ENCODE measurements at places on chromosomes 7 and 10.

- DNase-seq, result no peak
These were observed 453.4 kb upstream of the PODXL start for GRCh38 chr7:132009778-132010177.

DNA sequence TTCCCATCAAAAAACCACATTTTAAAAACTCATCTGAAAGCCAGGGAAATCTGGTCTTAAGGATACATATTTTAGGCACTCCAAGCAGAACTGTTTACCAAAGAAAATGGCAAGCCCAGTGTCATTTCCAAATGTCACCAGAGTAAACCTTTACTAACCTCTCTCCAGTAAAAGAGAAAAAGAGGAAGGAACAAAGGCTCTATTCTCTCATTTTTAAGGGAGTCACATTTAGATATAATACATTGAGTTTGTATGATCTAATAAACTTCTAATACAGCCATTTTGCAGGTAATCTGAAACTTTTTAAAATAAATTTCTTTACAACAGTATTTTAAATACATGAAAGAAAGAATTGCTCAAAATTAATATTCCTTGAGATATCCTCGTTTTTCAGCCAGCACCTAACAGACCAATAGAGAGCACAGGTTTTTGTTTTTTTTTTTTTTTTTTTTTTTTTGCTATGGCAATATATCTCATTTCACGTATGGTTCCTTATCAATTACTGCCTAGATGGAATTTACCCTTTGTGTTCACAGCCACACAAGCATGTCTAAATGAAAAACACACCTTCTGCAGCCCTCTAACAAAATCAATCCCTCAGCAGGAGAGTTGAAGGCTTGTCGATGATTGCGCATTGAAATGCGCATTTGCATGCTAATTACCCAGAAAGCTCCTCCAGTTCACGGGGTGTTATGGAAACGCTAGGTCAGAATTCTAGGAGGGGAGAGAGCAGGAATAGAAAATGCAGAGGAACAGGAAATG lies 39.8 kb upstream of the MSRB2 start:
- no peak for DNase-seq

GRCh38 chr7:3246127-3246526 lies 54.9 kb upstream of the SDK1 start:
- DNase-seq, result no peak

DNA sequence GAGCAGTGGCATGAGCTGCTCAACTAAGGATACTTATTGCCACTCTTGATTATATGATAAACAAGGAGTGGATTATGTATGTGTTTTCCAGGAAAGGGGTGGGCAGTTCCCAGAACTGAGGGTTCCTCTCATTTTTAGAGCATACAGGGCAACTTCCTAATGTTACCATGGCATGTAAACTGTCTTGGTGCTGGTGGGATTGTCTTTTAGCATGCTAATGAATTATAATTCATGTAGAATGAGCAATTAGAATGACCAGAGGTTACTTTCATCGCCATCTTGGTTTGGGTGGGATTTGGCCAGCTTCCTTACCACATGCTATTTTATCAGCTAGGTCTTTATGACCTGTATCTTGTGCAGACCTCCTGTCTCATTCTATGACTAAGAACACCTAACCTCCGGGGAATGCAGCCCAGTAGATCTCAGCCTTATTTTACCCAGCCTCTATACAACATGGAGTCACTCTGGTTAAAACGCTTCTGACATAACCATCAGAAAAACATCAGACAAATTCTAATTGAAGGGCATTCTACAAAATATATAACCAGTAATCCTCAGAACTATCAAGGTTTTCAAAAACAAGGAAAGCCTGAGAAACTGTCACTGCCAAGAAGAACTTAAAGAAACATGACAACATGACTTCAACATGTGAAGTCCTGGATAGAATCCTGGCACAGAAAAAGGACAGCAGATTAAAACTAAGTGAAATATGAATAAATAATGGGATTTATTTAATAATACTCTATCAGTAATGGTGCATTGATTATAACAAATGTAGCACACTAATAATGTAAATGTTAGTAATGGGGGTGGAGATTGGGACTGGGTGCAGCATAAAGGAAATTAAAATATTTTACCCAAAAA lies 365.0 kb downstream of the SEMA3D start:
- DNase-seq, result no peak

- DNase-seq, result no peak
These were observed 685.2 kb downstream of the REEP3 start for GRCh38 chr10:64206409-64206808.

DNA sequence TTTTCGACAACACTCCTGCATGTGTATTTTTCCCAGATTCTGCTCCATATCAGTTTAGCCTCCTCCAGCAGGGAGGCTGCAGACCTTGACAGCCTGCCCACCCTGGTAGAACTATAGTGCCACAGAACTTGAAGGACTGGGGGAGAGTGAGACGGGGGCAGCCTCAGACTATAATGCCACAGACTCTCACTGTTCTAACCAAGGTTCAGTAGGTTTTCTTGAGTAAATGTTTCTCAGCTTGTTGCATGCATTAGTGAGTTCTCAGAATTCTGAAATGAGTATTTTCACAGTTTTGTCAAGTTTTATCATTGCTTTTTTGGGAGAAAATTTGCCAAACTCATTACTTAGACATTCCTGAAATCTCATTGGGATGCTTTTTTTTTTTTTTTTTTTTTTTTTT lies 95.9 kb downstream of the ZNRF2 start:
- no peak for DNase-seq

- peak; percentile 57 for DNase-seq
These were observed 25.3 kb downstream of the GARIN1A start for GRCh38 chr7:128697302-128697905.

GRCh38 chr10:114626841-114627240 lies 31.2 kb downstream of the ABLIM1 start:
- DNase-seq, result no peak

- no peak for DNase-seq
These were observed 256.6 kb upstream of the SEMA3C start for GRCh38 chr7:81175275-81175940.

GRCh38 chr10:95297402-95297801 lies 6.6 kb upstream of the PDLIM1 start:
- no peak for DNase-seq

DNA sequence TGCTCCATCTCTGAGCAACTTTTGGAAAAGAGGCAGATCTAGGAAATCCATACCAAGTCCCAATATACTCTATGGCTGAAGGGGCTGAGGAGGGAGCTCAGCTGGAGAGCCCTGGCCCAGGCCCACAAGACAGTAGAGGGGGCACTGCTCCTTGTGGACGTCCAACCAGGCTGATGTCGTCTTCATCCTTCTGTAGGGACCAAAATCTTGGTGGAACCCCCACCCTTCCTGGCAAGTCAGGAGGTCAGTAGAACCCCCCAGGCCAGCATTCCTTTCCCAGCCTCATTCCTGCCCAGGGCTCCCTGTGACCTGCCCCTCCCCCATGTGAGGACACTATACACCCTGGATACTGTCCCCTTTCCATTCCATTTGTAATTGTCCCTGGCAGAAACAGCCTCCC lies 152.0 kb downstream of the PLXNA4 start:
- no peak for DNase-seq

- DNase-seq, result no peak
These were observed 17.1 kb downstream of the FAM241B start for GRCh38 chr10:69647126-69647525.

DNA sequence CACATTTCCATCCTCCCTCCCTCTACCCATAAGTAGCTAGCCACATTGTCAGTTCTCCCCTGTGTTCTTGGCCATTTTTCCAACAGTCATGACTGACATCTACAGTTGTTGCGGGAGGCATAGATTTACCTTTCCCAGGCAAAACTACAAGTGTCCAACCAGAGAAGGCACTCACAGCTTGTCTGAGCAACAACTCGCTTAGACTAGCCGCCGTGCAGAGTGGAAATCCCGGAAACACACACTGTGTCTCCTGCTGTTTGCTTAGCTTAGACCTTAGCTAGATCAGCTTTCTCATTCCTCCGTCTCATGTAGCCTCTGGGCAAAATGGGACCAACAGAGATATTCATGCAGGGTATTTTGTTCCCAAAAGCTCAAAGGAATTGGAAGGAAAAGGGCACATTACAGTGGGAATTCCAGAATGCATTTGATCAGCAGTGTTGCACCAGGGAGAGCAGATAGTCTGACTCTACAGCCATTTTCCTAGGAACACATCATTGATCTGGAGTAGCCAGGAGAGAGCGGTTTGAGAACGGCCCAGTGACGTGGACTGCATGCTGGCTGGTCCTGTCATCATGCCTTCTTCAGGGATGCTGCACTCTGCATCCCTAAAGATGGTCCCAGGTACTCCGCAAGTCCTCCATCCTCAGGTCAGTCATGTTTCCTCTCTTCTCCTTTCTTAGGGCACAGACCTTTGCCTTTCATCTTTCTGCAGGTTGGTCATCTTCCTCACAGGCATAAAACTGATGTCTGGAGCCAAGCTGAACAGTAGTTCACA lies 89.4 kb downstream of the C10orf90 start:
- no peak for DNase-seq

DNA sequence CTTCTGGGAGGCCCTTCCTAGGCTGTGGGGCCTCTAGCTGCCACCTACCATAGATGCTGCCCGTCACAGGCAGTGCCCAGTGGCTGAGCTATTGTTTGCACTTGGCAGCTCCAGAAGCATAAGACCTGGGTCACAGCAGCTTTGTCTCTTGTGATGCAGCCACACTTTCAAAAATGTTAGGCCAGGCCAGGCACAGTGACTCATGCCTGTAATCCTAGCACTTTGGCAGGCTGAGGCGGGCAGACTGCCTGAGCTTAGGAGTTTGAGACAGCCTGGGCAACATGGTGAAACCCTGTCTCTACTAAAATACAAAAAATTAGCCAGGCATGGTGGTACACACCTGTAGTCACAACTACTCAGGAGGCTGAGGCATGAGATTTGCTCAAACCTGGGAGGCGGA lies 9.5 kb upstream of the KAZALD1 start:
- no peak for DNase-seq

DNA sequence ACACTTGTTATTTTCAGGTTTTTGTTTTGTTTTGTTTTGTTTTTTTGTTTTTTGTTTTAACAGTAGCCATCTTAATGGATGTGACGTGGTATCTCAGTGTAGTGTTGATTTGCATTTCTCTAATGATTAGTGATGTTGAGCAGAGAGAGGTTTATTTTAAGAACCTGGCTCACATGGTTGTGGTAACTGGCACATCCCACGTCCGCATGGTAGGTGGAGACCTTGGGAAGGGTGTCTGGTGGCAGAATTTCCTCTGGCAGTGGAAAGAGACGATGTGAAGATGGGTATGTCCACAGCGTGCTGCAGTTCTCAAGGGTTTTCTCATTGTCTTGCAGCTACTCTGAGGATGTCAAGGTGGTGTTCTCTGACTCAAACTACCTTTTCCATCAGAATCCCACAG lies 252.2 kb downstream of the GALNT17 start:
- no peak for DNase-seq

DNA sequence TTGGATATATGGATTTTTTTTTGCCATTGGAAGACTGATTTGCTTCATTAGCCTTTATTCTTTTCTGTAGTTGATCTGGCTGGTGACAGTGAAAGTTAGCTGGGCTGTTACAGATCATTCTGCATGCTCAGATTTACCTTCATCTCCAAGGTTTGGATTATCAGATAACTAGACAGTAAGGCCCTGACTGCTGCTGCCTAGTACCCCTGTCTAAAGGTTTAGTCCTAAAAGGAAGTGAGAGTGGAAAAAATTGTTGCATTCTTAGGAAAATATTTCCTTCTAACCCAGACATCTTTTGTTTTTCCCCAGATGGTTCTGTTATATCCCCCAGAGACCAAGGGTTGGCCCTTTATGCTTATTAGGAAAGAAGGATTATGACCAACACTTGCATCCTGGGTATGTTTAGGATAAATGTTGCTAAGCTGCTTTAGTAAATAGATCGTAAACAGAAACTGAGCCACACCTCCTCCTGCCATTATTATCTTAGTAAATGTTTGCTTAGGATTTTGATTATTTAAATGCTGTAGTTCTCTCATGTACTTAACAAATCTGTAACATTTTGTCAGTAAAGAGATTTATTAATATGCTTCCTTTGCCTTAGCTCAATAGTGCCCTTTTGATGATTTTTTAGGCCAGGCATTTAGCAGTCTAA lies 44.4 kb downstream of the MCU start:
- no peak for DNase-seq

- no peak for DNase-seq
These were observed 31.6 kb downstream of the WBP1L start for GRCh38 chr10:102775201-102775934.

- DNase-seq, result no peak
These were observed 56.3 kb downstream of the TEX36 start for GRCh38 chr10:125626671-125627070.

DNA sequence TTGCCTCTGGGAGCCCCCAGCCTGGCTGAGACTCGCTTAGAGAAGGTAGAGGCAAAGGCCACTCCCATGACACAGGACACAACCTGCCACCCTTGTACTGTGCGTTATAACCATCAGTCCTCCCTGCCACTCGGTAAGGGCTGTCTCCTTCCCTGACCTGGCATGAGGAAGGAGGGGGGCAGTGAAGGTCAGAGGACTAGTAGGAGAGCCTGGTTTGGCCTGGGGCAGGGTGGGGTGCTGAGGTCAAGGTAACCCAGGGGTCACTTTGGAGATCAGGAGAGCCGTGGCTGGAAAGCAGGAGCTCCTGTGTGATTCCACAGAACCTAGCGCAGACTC lies 6.9 kb upstream of the TNRC18 start:
- no peak for DNase-seq

DNA sequence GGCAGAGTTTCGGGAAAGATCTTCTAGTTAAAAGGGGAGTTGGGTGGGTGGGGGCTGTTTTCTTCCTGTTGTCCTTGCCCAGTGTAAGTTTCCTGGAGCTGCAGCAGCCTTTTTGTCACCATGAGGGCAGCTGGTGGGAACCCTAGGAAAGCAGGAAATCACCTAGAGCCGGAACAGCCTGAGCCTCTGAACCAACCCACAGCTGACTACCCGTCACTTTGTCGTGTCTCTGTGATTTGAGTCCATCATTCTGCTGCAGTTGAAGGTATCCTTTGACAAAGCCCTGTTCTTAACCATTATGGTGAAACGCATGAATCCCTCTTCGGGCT lies 1.2 kb upstream of the C10orf143 start:
- DNase-seq, result no peak

DNA sequence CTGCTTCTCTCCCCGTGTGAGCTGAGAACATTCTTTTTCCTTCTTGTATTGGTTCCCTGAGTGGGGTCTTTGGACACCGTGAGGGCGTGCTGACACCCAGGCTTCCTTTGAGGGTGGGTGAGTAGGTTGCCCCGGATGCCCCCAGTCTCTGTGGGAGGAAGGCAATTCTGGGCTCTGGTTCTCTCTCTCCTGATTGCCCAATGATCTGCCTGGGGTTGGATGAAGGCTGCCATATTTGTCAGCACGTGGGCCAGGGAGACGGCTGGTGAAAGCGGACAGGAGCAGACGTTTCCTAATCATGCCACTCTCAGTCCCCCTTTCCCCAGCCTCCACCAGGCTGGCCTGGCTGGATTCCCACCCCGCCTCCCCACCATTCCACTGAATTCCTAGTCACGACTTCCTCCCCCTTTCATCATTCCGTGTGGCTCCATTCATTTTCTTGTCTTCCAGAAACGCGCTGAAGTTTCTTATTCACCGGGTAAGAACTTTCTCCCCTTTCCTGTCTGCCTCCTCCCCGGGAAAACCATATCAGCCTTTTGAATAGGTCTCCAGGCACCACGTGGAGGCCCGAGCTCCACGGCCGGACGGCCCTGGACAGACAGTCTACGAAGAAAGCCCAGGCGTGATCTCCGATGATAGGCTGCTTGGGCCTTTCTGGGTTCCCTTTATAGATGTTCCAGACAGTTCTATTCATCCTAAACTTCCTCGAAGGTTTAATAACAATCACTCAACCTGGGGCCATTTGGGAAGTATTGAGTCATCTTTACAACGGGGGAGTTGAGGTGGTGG lies 98.7 kb upstream of the NPTX2 start:
- no peak for DNase-seq
